ENCODE measurements at places on chromosomes 5 and 9.

- no peak for DNase-seq
Measured at GRCh38 chr9:68533678-68534077, 7.0 kb downstream of the TMEM252 start.

GRCh38 chr5:126383776-126384175 lies 39.4 kb upstream of the GRAMD2B start:
- DNase-seq: no peak

- no peak for DNase-seq
Measured at GRCh38 chr5:165227515-165227914, 1722.1 kb downstream of the MAT2B start.

- DNase-seq: no peak
Measured at GRCh38 chr5:172553903-172554302, 87.2 kb upstream of the NEURL1B start.

- DNase-seq: no peak
Measured at GRCh38 chr5:77644371-77645157, 6.1 kb upstream of the OTP start.

DNA sequence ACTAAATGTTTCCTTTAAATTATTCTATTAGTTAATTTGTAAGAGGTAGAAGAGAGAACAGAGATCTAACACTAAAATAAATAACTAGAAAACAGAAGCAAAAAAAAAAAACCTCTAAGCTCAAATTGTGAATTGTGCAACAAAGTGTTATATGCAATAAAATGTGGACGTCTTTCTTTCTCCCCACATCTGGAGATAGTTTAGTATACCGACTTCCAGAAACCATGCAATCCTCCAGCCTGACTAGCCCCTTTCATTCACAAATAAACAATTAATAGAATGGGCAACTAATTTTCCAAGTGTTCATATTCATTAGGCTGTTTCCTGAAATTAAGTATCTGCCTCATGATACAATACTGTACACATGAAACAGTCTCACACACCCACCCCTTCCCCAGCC lies 258.5 kb downstream of the BNC2 start:
- DNase-seq: no peak

DNA sequence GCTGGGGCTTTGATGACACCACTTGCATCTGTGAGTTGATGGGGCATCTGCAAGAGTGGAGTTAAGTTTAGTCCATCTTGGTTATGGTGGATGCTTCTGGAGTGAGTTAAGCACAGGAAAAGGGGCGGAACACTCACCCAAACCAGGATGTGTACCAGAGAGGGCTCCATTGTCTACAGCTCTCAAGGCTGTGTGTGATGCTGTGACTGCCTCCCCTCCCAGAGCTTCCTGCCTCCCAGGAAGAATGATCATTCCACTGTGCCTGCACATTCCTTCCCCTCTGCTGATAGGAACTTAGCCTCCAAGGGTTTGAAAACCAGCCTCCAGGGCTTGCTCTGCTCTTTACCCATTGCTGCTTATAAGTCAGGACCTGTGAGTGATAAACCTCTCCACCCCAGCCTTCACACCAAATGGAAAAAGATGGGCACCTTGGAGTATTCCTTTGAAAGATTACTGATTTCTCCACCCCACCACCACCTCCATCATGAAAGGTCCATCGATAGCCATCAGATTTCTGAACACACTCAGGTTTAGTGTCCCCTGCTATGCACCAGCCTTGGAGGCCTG lies 160.1 kb upstream of the SPRY4 start:
- DNase-seq: no peak

DNA sequence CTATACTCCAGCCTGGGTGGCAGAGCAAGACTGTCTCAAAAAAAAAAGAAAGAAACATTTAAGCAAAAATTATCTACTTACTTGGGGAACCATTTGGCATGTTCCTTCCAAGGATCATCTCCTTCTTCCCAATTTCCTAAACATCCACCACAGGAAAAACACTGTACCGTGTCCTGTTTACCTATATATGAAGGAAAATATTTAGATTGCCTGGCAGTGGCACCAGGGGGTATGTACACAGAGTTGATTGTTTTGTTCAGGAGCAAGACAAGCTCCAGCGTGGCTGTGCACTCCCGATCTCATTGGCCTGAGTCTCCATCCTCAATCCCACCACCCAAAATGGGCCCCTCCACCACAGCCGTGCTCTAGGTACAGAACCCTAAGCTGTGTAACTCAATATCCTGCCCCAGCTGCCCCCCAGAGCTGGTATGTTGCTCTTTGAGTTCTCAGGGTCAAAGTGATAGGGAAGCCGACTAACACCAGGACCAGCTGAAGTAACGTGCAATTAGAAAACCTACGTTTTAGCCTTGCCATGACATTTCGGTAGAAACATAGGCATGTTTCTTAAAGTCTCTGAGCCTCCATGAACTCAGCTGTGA lies 13.8 kb downstream of the NAIP start:
- no peak for DNase-seq

DNA sequence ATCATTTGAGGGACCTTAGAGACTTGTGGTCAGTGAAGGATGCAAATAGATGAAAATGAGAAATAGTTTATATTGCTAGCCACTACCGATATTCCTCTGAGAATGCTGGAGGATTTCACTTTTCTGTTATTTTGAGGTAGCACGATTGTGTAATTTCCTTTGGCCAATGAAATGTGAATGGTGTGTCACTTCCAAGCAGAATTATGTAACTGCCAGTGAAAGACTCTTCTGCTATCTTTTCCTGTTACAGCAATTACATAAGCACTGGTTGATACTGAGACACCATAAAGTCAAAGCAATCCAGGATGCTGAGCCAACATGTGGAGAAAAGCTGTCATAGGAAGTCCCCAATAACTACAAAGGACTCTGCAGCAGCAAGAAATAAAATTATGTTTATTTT lies 3.6 kb upstream of the PCDHA2 start:
- DNase-seq: no peak

Data from stimulated activated CD8-positive, alpha-beta memory T cell treated with anti-CD3 and anti-CD28 coated beads, Interleukin-4, amount 100 ng/mL, for 1 hour (primary cell).